ENCODE measurements at places on chromosomes 6 and 20.

- DNase-seq: no peak
Measured at GRCh38 chr6:3965071-3965718, 113.7 kb downstream of the FAM217A start.

- DNase-seq: no peak
Measured at GRCh38 chr6:37190159-37190535, 20.2 kb downstream of the PIM1 start.

GRCh38 chr6:167998215-167998614 is 744 bp downstream of the KIF25 start:
- no peak for DNase-seq

DNA sequence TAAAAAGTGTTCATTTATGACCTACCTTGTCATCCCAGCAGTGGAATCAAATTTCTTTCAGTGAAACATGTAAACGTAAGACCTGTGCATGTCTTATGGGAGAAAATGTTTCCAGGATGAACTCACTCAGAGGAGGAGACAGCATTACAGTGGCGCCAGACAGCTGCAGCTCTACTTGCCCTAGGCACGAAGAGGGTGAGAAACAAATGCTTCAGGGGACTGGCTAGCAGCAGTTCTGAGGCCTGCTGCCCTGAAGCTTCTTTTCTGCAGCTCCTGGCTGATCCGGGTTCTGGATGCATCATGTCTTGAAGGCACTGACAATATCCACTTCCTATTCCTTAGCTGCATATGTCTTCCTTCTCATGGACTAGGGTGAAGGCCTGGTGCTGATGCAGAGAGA is 120.2 kb downstream of the QRSL1 start:
- DNase-seq: no peak

All from activated naive CD4-positive, alpha-beta T cell treated with anti-CD3 and anti-CD28 coated beads, Interleukin-2, amount 50 U/mL, for 16 hours (primary cell).